Adipocyte (in vitro differentiated cells): ENCODE measurements at places on chromosomes 6 and 20.
A peak's percentile ranks its signal among the peaks of the same experiment; 100 is the strongest.

GRCh38 chr20:31676609-31676989 is 38.9 kb downstream of the COX4I2 start:
- no peak for DNase-seq

GRCh38 chr6:121856296-121856695 is 420.9 kb downstream of the GJA1 start:
- DNase-seq: peak; percentile 80

GRCh38 chr6:106773522-106773921 is 144.1 kb downstream of the QRSL1 start:
- no peak for DNase-seq

GRCh38 chr6:4413073-4413472 is 277.7 kb upstream of the ECI2 start:
- peak; percentile 26 for DNase-seq

- DNase-seq: no peak
Measured at GRCh38 chr6:65186826-65187225, 520.2 kb downstream of the EYS start.

DNA sequence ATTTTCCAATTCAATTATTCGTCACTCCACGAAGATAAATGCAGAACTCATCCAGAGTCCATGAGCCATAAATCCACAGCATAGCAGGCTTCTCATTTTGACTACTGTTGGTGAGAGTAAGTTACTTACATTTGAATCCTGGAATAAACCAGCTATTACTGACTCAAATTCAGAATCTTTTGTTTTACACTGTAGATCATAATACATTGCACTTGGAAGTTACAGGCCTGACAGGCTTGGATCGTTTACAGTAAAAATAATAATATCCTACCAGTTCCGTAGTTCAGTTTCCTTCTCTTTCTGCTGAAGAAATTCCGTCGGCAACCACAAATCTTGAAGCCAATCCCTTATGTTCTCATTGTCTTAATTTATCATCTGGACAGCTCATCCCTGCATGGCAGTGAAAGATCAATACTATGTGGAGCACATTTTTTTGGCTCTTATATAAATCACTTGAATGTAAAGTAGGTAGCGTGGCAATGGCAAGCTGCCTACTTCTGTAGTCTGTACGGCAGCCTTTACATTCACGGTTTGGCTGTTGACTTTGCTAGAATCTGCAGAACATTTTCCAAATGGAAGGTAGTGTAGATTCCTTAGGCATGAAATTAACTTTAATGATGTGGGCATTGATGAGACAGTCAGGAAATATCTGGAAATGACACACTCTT is 142.9 kb downstream of the WDR27 start:
- no peak for DNase-seq

DNA sequence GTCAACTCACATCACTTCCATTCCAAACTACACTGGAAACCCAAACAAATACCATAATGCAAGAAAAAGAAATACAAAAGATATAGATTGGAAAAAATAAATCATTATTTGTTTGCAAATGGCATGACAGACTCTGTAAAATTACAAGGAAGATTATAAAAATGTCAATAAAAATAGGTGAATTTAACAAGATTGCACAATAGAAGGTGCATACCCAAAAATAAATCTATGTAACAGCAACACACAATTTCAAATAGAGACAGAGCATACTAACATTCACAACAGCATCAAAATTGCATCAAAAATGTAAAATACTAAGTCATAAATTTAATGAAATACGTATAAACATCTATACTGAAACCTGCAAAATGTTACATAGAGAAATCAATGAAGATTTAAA is 1140.0 kb upstream of the GJE1 start:
- DNase-seq: no peak

- DNase-seq: peak; percentile 68
Measured at GRCh38 chr6:45746046-45746445, 269.6 kb downstream of the CLIC5 start.

GRCh38 chr6:157536223-157536545 is 155.2 kb downstream of the ZDHHC14 start:
- DNase-seq: no peak

GRCh38 chr20:9220874-9221547 is 152.1 kb downstream of the PLCB4 start:
- peak; percentile 58 for DNase-seq

DNA sequence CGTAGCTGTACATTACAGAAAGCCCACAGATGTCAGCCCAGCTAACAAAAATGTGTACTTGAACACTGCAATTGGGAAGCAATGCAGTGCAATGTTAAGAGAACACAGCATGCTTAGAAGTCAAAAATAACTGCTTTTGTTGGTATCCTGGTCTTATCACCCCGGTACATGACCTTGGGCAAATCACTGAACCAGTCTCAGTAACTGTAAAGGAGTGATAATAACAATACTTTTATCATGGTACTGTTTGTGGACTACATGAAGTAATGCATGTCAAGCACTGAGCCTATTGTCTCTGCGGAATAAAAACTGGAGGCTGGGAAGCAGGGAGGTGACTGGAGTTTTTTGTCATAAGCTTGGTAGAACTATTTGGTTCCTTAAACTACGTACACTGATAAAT is 44.7 kb upstream of the SPDEF start:
- no peak for DNase-seq

GRCh38 chr20:24651171-24651975 is 181.9 kb downstream of the SYNDIG1 start:
- peak; percentile 81 for DNase-seq

- no peak for DNase-seq
Measured at GRCh38 chr20:951384-952169, 35.4 kb upstream of the ANGPT4 start.

DNA sequence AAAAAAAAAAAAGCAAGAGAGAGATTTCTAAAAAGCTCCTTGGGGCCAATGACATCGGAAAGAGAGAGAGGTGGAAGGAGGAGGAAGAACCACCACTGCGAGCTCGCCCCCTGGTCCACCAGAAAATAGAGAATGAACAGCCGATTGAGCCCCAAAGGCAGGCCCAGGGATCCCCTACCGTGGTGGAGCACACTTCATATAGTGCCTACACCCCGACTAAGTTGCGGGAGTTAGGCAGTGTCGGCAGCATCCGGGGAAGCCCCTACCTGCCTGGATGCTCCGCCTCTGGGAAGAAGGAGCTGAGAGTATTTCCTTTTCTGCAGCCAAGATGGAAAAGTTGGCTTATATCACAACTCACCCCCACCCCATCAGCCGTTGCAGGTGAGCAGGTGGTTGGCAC is 38.6 kb upstream of the HSF2 start:
- no peak for DNase-seq

DNA sequence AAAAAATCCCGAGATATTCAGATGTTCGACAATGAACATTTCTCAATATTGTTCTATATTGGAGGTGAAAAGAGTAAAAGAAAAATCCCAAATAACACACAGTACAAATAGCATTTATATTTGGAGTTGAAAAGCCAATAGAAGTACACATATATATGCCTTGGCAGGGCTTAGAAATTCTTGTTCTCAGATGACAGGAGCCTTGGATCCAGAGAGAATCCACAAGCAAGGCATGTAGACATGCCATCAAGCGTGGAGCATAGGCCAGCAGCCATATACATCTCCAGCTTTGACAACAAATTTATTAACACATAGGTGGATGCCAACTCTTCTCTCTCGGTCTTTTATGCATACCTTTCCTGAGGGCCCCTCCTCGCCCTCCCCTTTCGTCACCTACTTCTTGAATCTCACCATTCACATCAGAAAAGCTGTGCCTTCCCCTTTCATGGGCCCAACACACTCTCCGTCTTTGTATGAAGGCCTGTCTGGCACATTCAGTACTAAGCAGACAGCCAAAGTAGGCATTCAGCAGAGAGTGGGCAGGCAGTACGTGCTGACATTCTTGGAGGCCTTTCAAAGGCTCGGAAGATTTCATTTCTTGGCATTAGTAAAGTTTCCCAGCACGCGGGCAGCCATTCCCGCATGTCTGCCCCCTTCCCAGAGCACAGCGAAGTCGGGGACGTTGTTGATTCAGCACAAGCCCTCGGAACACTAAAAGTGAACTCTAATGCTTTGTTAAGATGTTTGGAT is 18.2 kb downstream of the NEDD9 start:
- DNase-seq: no peak

DNA sequence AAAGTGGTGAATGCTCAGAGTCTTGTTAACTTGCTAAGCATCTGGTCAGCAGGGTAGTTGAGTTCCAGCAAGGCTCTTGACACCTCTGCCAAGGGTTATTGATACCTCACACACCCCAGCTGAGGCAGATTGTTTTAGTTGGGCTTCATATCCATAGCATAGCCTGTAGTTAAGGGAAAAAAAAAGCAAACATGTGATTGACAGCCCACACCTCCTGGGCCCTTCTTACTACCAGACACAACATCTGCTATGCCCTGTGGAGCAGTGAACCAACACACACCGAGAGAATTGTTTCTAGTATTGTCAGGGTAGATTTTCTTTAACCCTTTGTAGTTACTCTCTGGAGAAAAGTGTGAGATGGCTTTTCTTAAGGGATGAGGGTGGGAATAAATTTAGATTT is 697.0 kb upstream of the POU3F2 start:
- DNase-seq: no peak

GRCh38 chr6:87075168-87075567 is 19.7 kb downstream of the CGA start:
- DNase-seq: no peak

DNA sequence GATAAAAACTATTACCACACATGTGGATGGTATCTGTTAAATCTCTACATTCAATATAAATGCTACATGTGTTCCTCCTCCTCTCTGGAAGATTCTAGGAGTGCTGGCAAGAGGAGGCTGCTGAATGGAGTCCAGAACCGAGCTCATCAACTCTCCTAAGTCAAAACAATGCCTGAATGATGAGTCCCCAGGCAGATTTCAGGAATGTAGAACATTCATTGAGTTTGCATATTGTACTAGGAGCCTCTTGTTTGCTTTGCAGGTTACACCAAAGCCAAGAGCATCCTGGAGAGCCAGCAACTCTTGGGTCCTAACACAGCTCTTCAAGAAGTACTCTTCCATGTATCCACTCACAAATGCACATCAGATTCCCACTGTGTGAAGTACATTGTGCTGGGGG is 117.6 kb upstream of the UST start:
- DNase-seq: peak; percentile 13

- no peak for DNase-seq
Measured at GRCh38 chr6:105815661-105816555, 270.2 kb upstream of the PRDM1 start.

DNA sequence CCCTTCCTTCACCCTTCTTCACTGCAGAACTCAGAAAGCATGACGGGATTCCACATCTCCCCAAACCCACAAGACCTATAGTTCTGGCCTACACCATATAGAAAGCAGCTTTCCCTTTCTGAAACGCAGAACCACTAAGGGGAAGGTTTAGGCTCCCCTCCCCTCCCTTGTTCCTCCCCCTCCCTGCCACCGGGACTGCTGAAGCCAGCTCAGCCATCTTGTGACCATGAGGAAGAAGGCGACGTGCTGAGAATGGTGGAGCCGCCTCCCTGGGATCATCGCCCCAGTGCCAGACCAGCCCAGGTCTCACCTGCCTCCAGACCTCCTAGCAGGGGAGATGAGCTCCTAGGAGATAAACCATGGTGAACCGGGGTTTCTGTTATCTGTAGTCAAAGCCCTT is 19.6 kb downstream of the SERPINB6 start:
- DNase-seq: no peak

GRCh38 chr20:37598575-37599342 is 71.1 kb upstream of the BLCAP start:
- DNase-seq: no peak

DNA sequence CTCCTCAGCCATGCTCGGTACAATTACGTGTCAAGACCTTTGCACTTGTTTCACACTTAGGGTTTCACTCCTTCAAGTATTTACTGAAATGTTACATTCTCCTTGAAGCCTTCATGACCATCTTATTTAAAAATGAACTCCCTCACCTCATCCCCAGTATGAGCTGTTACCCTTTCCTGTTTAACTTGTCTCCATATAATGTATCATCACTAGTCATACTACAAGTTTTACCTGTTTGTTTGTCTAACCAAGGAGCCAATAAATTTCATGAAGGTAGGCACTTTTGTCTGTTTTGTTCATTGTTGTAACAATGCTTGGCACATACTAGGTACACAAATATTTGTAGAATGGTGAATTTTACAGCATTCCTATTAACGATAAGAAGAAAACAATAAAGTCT is 46.1 kb upstream of the MTRF1L start:
- DNase-seq: no peak

GRCh38 chr6:148091394-148091793 is 251.2 kb upstream of the SASH1 start:
- no peak for DNase-seq

DNA sequence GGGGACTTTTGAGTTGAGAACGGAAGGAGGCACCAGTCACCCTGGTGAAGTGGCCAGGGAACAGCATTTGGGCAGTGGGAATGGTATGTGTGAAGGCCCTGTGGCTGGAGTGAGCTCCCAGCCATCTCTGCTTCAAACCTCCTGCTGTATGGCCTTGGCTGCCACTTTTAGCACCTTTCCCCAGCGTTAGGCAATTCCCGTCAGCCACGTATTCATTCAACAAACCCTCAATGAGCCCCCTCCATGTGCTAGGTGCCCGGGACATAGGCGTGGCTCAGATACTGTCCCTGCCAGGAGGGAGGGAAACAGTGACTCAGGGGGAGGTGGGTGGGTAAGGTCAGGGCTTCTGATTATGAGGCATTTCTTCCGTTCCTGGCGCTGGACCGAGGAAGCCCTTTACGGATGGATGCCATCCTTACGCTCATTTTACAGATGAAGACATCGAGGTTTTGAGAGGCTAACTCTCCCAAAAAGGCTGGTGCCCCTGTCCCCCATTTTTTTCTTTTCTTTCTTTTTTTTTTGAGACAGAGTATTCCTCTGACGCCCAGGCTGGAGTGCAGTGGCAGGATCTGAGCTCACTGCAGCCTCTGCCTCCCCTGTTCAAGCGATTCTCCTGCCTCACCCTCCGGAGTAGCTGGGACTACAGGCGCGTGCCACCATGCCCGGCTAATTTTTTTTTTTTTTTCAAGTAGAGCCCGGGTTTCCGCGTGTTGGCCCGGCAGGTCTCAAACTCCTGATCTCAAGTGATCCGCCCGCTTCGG is 37.5 kb downstream of the SRC start:
- peak; percentile 36 for DNase-seq

DNA sequence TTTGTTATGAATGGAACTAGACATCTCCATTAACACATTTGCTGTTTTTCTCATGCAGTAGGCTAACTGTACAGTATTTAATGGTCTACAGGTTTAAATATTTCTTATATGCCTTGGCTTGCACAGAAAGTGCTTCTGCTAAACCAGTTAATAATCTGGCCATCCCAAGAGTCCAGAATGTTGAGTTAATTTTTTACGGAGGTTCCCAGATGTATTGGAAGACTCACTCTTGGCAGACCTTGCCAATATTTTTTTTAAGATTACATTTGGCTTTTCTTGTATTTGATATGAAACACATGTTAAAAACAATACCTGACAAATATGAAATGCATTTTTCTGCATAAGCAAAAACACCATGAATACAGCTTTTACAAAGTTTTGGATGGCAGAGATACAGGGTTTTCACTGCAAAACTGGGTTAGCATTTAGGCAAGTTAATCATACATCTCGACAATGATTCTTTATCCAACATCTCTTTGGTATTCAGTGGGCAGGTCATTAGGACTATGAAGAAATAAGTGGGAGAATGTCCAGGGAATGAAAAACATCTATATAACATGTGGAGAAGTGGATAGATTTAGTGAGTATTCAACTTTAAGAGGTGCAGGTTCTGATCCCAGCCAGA is 94.0 kb downstream of the SGK1 start:
- DNase-seq: peak; percentile 63
